Activated T-cell treated with anti-CD3 and anti-CD28 coated beads for 24 hours (primary cell): ENCODE measurements at places on chromosomes 4 and X.

DNA sequence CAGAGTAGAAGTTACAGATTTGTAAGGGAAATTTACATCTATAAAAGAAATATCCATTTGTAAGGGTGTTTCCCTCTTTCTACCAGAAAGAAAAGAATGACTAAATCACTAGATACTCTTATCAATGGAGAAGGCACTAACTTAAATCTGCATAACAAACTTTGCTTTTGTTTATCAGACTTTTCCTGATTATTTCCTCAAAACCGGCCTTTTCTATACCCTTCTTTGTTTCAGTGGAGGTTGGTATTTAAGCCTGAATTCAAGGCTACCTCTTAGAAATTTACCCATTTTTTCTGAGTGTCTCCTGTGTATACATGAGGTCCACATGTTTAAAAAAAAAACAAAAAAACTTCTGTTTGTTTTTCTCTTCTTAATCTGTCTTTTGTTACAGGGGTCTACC, 80.4 kb upstream of the GRPR start:
- DNase-seq: no peak

DNA sequence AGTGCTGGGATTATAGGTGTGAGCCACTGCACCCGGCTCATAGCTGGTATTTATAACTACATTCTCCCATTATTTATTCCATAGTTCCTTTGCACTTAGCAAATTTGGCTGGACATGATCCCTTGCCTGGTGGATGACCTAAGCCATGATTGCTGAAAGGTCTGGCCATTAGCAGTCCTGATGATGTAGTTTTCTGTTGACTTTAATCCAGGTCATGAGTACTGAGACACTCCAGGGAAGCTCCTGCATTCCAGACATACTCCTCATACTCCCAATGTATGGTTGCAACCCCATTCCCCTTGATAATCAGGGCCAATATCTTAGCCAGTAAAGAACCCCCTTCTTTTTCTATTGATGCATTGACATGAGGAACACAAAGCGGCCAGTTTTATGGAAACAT, 24.4 kb upstream of the MGST2 start:
- no peak for DNase-seq

DNA sequence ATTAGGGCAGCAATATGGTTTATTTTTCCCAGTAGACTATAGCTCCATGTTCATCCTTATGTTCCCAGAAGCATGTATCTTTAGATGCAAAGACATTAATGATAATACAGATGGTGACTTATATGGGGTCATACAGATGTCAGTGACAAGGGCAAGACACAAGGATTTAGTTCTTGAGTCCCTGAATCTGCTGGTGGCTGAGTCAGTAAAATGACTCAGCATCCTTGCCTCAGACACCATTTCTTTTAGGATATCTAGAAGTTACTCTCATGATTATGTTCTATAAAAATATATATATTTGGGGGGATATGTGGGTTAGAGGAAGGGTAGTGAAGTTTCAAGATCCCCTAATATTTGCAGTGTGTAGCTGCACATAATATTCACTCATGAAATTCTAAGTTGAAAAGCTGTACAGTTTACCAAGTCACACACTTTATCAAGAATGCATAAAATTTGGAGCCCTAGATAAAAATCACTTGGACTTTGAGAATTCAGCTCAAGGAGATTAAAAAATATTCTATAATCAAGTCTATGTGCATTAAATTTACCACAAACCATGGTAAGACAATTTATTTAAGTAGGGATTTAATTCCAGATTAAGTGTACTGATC, 101.9 kb downstream of the LNX1 start:
- DNase-seq: no peak

DNA sequence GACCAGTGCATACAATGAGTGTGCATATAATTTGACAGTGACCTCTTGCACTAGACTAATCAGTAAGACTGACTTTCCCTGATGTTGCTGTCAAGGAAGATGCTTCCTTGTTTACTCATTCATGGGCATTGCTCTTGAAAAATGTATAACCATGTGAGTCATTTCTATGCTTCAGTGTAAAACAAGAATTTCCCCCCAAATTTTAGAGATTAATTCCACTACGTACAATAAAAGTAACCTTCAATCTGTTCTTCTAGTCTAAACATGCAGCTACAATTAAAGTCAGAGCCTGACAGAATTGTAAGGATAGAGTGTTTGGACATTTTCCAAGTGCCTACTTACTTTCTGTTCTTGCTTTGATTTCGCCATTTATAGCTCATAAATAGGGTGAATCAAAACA, 935.7 kb downstream of the RAPGEF2 start:
- DNase-seq: no peak

GRCh38 chrX:12892716-12893115, 13.7 kb upstream of the TLR8 start:
- no peak for DNase-seq

GRCh38 chrX:39152106-39152649, 350.9 kb downstream of the MID1IP1 start:
- DNase-seq: no peak

DNA sequence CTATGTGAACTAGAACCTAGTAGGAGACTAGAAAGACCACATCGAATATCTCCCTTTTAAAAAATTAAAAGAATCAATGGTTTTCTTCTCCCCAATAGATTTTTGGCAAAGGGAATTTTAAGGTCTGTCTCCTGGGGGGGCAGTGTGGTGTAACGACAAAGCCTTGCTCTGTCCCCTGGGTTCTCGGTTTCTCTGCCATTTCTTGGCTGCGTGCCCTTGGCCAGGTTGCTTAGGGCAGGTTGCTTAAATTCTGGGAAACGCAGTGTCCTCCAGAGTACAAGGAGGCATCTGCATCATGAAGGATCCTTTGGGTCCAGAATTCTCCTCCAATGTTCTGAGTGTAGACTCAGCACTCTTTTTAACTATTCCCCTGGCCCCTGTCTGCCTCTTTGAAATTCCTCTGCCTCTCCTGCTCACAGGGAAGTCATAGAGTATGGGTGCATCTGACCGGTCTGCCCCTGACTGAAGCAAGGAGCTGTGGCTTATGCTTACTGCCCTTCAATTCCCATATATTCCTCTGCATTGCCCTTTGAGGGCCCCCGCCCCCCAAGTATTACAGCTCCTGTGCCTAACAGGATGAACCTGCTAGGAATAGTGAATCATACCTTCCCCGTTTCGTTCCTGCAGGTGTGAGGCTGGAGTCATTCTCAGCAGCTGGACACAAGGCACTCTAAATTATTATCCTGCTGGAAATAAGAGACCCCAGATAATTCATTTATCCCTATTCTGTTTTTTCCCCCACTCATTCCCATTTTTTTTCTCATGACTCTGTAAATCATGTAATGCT, 2.2 kb downstream of the KIT start:
- no peak for DNase-seq

GRCh38 chr4:99651811-99652485, 5.7 kb downstream of the C4orf54 start:
- no peak for DNase-seq

DNA sequence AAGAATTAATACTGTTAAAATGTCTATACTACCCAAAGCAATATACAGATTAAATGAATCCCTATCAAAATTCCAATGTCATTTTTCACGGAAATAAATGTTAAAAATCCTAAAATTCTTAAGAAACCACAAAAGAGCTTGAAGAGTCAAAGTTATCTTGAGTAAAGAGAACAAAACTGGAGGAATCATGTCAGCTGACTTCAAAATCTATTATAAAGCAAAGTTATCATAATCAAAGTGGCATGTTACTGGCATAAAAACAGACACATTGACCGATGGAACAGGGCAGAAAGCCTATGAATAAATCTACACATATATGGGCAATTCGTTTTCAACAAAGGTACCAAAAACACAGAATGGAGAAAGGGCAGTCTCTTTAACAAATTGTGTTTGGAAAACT, 579.0 kb downstream of the INPP4B start:
- DNase-seq: no peak

- DNase-seq: no peak
Observed at GRCh38 chrX:95058815-95059214, 1384.8 kb downstream of the FAM133A start.

- no peak for DNase-seq
Observed at GRCh38 chr4:123994917-123995316, 598.3 kb downstream of the SPRY1 start.

- no peak for DNase-seq
Observed at GRCh38 chrX:82335772-82336171, 1133.9 kb downstream of the SH3BGRL start.

- DNase-seq: peak; percentile 7
Observed at GRCh38 chrX:17737986-17738713, 857 bp downstream of the SCML1 start.

GRCh38 chrX:46184749-46185148, 360.5 kb downstream of the ZNF674 start:
- no peak for DNase-seq

- DNase-seq: no peak
Observed at GRCh38 chr4:185255868-185256267, 46.5 kb downstream of the SNX25 start.

- DNase-seq: no peak
Observed at GRCh38 chrX:24079411-24079810, 24.7 kb downstream of the EIF2S3 start.

GRCh38 chrX:133285341-133285740, 67.2 kb upstream of the TFDP3 start:
- no peak for DNase-seq

- no peak for DNase-seq
Observed at GRCh38 chr4:94961420-94961819, 203.7 kb downstream of the BMPR1B start.

- DNase-seq: no peak
Observed at GRCh38 chr4:83110970-83111750, 3.4 kb downstream of the PLAC8 start.

GRCh38 chrX:74465424-74465823, 44.1 kb downstream of the SLC16A2 start:
- DNase-seq: no peak

DNA sequence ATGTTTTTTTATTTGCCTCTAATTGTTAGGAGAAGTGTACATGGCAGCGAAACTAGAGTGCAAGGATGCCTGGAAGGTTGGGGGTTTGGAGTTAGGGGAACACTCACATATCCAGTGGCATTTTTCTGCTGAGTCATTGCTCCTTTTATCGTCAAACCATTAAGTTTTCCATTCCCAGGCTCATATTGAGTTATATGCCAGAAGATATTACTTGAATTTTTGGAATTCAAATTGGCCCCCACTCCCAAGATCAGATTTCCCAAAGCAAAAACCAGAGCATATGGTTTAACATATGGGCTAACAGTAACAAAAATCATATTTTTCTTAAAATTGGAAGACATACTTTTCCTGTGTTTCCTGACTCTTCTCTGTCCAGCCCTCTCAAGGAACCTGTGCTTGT, 152.7 kb downstream of the FSTL5 start:
- no peak for DNase-seq

GRCh38 chrX:106897259-106897658, 5.9 kb downstream of the RIPPLY1 start:
- DNase-seq: no peak

- DNase-seq: no peak
Observed at GRCh38 chrX:81489987-81490386, 288.1 kb downstream of the SH3BGRL start.

DNA sequence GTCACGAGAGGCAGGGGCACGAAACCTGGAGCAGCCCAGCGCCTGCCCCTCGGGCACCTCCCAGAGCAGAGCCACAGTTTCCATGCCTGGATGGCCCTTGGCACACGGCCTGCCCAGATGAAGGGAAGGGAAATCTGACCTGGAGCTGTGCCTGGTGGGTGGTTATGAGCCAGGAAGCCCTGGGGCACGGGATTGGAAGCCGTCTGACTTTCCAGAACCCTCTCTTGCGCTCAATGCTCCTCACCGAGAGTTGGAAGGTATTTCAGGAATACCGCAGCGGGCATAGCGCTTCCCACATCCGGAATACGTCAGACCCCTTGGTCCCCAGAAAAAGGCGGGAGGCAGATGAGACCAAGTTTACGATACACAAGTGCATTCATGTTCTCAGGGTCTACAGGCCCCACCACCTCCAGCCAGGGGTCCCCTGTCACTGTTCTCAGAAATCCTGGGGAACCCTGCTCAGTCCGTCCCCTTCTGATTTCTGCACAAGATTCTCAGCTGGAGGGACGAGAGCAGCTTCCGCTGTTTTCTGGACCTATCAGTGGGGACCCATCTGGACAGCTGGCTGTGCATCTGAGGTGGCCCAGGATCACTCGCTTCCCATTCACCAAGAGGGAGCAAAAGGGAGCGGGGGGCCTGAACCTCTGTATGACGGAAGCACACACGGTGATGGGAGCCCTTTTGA, 172.9 kb downstream of the AFAP1 start:
- DNase-seq: no peak
